ENCODE measurements at places on chromosomes 4 and X.
A peak's percentile ranks its signal among the peaks of the same experiment; 100 is the strongest.

- DNase-seq, result peak; percentile 78
Observed at GRCh38 chr4:153204247-153204671, at the start of gene TRIM2. Gene TRIM2, plus strand, starts transcription at chr4:153204443. Its CDS starts 88 bp downstream, at chr4:153204531.

- DNase-seq, result no peak
Observed at GRCh38 chrX:105210258-105210657, 10.2 kb downstream of the TEX13A start.

- no peak for DNase-seq
Observed at GRCh38 chr4:79497001-79497400, 89.0 kb upstream of the GK2 start.

DNA sequence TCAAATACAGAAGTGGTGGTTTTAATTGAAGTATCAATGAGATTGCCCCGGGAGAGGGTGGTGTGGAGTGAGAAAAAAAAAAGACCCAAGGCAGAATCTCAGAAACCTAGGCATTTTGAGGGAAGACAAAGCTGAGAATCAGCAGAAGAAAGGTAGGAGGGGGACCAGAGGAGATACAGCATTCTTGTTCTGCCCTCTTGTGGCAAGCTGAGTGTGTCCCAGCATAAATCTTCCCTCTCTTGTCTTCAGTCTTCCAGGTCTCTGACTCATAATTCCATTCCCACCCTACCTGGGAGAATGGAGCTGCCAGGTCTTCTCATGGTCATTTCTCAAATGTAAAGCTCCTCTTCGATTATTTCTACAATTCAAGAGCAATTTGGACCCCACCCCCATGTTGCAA lies 32.7 kb upstream of the MAGED1 start:
- peak; percentile 13 for DNase-seq

- DNase-seq, result no peak
Observed at GRCh38 chr4:17665346-17665745, 50.9 kb downstream of the MED28 start.

DNA sequence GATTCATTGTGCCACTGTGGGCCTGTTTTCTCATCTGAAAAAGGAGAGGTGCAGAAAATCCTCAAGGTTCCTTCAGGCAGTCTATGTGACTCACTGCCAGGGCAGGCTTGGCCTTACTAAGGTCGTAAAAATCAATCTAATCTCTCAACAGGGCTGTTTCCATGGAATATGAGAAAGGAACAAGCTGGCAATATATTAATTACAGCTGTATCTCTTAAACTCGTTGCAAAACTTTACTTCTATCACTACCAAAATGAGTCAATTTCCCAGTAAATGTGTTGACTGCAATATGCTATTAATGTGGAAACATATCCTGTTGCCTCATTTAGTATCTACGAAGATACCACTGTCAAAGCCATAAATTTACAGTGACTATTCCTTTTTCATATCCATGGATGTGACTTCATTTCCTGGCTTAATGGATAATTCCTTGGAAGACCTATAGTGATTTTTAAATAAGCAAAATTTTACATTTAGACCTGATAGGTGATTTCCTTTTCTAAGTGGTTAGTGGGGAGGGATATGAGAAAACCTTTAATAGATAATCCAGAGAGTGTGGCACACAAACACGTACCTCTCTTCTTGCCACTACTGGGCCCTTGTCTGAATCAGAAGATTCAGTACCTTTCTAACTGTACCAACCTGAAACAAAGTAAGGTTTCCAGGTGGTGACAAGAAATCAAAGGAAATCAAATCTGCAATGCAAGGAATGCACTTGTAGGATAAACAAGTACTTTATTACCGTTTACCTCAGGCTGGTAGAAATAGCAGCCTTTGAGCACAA lies 127.4 kb upstream of the FTHL17 start:
- DNase-seq, result no peak

- DNase-seq, result peak; percentile 49
Observed at GRCh38 chr4:1010395-1011021, 918 bp upstream of the FGFRL1 start.

GRCh38 chr4:18684932-18685331 lies 663.4 kb upstream of the LCORL start:
- DNase-seq, result peak; percentile 15

DNA sequence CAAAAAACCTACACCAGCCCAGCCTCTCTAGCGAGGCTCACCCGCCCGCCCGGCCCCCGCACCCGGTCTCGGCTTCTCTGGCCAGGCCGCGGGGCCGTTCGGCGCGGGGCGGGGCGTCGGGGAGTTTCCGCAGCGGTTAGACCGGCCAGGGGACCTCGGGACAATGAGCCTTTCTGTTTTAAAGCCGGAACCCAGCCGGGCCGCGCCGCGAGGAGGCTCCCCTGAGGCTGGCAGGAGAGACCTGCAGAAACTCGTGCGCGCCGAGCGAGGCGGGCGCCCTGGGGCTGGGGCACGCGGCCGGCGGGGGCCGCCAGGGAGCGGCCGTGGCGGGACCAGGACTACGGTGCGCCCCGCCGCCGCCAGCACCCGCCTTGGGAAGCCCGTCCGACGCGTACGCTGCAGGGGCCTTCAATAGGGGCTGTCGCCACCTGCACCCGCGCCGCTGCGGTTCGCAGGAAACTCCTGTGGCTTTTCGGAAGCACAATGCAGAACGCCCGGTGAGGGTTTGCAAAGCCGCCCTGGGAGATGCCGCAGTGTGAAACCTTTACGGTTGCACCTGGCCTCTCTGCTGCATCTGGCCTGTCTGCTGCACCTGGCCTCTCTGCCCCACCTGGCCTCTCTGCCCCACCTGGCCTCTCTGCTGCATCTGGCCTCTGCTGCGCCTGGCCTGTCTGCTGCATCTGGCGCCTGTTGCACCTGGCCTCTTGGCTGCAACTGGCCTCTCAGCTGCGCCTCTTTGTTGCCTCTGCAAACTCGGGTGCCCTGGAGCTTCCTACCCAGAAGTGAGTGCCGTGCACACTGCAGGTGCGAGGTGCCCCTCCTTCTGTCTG lies 63.9 kb downstream of the TRAPPC11 start:
- DNase-seq, result peak; percentile 78

GRCh38 chr4:53591372-53591892 lies at the start of gene LNX1:
Gene LNX1, minus strand, starts transcription at chr4:53591486. Its CDS starts 17,484 bp downstream, at chr4:53574002.
- DNase-seq, result no peak

Measured in WERI-Rb-1 (cell line).